ENCODE measurements at places on chromosomes 12 and 14.

GRCh38 chr12:42090899-42091298, 53.8 kb downstream of the GXYLT1 start:
- no peak for DNase-seq

GRCh38 chr14:73058922-73059673, 764 bp downstream of the RBM25 start:
- DNase-seq: no peak

GRCh38 chr14:68587931-68588330, 204.9 kb downstream of the ZFP36L1 start:
- no peak for DNase-seq

GRCh38 chr14:45038865-45039264, 45.1 kb upstream of the PRPF39 start:
- DNase-seq: no peak

GRCh38 chr14:64845878-64846277, 33.8 kb downstream of the SPTB start:
- no peak for DNase-seq

DNA sequence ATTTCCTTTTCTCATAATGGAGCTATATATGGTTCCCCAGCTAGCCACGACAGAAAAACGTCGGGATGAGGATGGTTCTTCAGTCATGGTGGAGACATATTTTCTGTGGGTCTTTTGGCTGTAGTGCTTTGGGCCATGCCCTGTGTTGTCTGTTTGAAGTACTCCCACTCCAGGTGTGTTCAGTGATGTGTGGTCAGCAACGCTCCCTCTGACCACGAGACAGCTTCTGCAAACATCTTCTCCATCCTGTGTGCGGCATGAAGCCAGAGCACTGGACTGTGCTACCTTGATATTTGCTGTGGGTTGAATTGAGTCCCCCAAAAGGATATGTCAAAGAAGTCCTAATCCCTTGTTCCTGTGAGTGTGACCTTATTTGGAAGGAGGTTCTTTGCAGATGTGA, 931.2 kb downstream of the NRXN3 start:
- DNase-seq: no peak
